ENCODE measurements at places on chromosomes 3 and 15. TPM values are rescaled to one million over a fixed set of nuclear protein-coding genes. Genes with fewer than 3 reads are reported as not detected.

Gene MESD
- 10.0 TPM for total RNA-seq

GRCh38 chr3:191391861-191392808, 61.8 kb upstream of the UTS2B start:
- no peak overlapping the region for H3K4me3 ChIP-seq
- no peak for DNase-seq
- H3K27ac ChIP-seq, result peak overlapping the region; percentile 2
- H3K27me3 ChIP-seq, result no peaks in the 10 kb centered on the region

Gene UBAP1L
- total RNA-seq, result 0.28 TPM

DNA sequence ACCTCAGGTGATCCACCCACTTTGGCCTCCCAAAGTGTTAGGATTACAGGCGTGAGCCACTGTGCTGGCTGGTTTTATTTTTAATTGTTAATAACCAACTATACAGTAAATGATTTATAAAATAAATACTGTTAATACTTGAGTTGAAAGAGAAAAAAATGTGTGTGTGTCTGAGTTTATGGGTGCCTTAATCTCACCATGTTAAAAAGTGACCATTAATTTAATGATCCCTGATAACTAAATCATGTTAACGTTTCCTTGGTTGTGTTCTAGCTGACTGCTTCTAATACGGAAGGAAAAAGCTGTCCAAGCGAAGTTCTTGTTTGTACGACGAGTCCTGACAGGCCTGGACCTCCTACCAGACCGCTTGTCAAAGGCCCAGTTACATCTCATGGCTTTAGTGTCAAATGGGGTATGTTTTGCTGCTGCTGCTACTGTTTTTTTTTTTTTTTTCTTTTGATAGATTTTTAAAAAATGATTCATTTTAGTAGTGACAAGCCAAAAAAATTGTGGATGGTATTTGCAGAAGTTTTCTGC, 113.5 kb downstream of the GHSR start:
- DNase-seq, result no peak
- H3K4me1 ChIP-seq, result no peaks in the 10 kb centered on the region
- H3K27me3 ChIP-seq, result no peaks in the 10 kb centered on the region
- no peak overlapping the region for H3K4me3 ChIP-seq
- no peak overlapping the region for H3K27ac ChIP-seq

DNA sequence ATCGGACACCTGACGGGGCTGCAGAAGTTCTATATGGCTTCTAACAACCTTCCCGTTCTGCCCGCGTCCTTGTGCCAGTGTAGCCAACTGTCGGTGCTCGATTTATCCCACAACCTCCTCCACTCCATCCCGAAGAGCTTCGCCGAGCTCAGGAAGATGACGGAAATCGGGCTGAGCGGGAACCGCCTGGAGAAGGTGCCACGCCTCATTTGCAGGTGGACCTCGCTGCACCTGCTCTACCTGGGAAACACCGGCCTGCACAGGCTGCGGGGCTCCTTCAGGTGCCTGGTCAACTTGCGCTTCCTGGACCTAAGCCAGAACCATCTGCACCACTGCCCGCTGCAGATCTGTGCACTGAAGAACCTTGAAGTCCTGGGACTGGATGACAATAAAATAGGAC, 9.8 kb upstream of the LRRC34 start:
- H3K4me1 ChIP-seq, result peaks cover 3% of the 10 kb centered on the region
- no peak for DNase-seq
- no peak overlapping the region for H3K27ac ChIP-seq
- H3K4me3 ChIP-seq, result no peak overlapping the region
- H3K36me3 ChIP-seq, result no peaks in the 10 kb centered on the region

- no peak for DNase-seq
- no peaks in the 10 kb centered on the region for H3K36me3 ChIP-seq
- no peaks in the 10 kb centered on the region for H3K4me1 ChIP-seq
- H3K27me3 ChIP-seq, result no peaks in the 10 kb centered on the region
Measured at GRCh38 chr3:5001805-5002173, 22.6 kb downstream of the BHLHE40 start.

Gene RAB5A
- 46.4 TPM for total RNA-seq

- peaks cover 33% of the 10 kb centered on the region for H3K4me1 ChIP-seq
- no peaks in the 10 kb centered on the region for H3K27me3 ChIP-seq
- no peak overlapping the region for H3K27ac ChIP-seq
- no peak overlapping the region for H3K4me3 ChIP-seq
- H3K36me3 ChIP-seq, result no peaks in the 10 kb centered on the region
Measured at GRCh38 chr3:54966979-54967378, 39.1 kb upstream of the LRTM1 start.

GRCh38 chr3:137769322-137770065, 5.4 kb downstream of the SOX14 start:
- H3K4me3 ChIP-seq, result no peak overlapping the region
- no peaks in the 10 kb centered on the region for H3K4me1 ChIP-seq
- H3K27ac ChIP-seq, result no peak overlapping the region

GRCh38 chr3:184351511-184352148, 9.8 kb downstream of the CLCN2 start:
- H3K4me3 ChIP-seq, result no peak overlapping the region
- DNase-seq, result no peak
- peaks cover 1% of the 10 kb centered on the region for H3K4me1 ChIP-seq
- no peak overlapping the region for H3K27ac ChIP-seq
- H3K36me3 ChIP-seq, result peaks cover 20% of the 10 kb centered on the region
- no peaks in the 10 kb centered on the region for H3K27me3 ChIP-seq

GRCh38 chr3:194028434-194029004, 107.4 kb upstream of the HES1 start:
- no peak overlapping the region for H3K4me3 ChIP-seq
- H3K27ac ChIP-seq, result no peak overlapping the region
- peaks cover 37% of the 10 kb centered on the region for H3K27me3 ChIP-seq

- H3K27ac ChIP-seq, result no peak overlapping the region
- peaks cover 4% of the 10 kb centered on the region for H3K4me1 ChIP-seq
- H3K27me3 ChIP-seq, result no peaks in the 10 kb centered on the region
- H3K4me3 ChIP-seq, result no peak overlapping the region
Measured at GRCh38 chr3:133934996-133935842, 39.5 kb upstream of the RAB6B start.

DNA sequence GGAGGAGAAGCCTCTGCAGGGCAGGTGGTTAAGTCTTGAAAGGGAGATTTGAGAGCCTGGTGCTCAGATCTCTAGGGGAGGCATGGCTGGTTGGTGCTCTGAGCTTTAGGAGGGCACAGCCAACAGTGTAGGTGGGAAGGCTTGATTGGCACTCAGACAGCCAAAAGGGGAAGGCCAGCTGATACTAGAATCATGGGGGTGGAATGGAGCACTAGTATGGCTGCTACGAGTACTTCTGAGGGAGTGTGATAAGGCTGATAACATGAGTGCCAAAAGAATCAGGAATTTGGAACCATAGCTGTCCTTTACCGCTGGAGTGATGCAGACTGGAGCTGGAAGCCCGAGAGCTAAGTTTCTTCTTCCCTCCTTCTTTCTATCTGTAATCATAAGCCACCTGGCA, 184.6 kb upstream of the TBC1D5 start:
- no peaks in the 10 kb centered on the region for H3K27me3 ChIP-seq
- DNase-seq, result no peak
- no peaks in the 10 kb centered on the region for H3K36me3 ChIP-seq

DNA sequence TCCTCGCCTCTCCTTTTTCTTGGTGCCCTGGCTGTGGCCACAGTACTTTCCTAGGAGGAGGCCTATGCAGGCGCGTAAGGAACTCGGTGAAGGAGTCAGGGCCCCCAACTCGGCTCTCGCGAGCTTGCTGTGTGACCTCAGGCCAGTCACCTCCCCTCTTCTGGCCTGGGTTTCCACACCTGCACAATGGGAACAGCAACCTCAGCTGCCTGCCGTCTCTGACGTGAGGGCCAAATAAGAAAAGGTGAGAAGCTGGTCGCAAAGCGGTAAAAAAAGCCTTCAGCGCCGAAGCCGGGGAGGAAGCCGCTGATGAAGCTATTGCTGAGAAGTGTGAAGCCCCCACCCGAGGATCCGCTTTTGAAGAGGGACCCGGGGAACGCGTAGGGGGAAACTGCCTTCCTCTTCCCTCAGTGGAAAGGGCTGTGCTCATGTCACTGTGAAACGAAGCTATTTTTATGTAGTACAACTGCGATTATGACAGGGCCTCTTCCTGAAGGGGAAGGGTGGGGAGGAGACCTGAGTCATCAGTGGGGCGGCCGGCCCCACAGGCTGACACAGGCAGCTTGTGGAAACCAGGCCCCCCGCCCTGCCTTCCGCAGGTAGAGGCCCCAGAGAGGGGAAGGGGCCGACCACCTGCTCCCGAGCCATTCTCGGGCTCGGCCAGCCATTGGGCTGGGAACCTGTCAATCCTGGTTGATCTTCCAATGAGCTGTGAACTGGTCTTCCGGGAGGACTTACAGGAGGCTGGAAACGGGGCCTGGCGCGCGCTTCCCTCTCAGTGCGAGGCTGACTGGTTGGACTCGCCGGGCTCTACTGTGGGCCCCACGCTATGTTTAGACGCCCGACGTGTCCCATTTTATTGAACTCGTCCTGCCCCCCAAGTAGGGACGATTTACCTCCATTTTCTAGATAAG, 18.0 kb upstream of the ANKDD1A start:
- no peaks in the 10 kb centered on the region for H3K27me3 ChIP-seq
- no peak overlapping the region for H3K4me3 ChIP-seq
- peaks cover 40% of the 10 kb centered on the region for H3K4me1 ChIP-seq
- DNase-seq, result peak; percentile 93
- no peaks in the 10 kb centered on the region for H3K36me3 ChIP-seq

- no peak overlapping the region for H3K27ac ChIP-seq
- no peaks in the 10 kb centered on the region for H3K27me3 ChIP-seq
- H3K36me3 ChIP-seq, result no peaks in the 10 kb centered on the region
- no peak for DNase-seq
Measured at GRCh38 chr3:126961791-126962461, 21.0 kb upstream of the PLXNA1 start.

Gene TGM5
- total RNA-seq, result not detected

DNA sequence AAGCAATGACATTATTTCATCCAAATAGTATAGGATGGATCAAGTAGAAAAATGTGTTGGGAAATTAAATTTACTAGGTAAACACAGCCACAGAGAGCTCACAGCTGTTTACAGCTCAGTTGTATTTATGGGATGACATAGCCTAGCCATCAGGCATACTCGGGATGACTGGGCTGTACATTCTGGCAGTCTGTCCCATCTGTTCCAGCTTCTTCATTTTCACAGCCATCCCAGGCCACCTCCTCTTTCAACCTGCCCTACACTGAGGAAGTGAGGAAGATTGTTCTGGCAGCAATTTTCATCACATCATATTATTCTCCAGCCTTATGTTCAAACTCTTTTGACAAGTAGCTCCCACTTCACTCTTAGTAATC, 98.4 kb upstream of the PFN2 start:
- H3K4me3 ChIP-seq, result no peak overlapping the region
- no peaks in the 10 kb centered on the region for H3K36me3 ChIP-seq
- H3K27ac ChIP-seq, result no peak overlapping the region
- peak; percentile 48 for DNase-seq
- H3K4me1 ChIP-seq, result peaks cover 5% of the 10 kb centered on the region
- H3K27me3 ChIP-seq, result peaks cover 2% of the 10 kb centered on the region

- H3K27ac ChIP-seq, result no peak overlapping the region
- H3K36me3 ChIP-seq, result no peaks in the 10 kb centered on the region
- no peak overlapping the region for H3K4me3 ChIP-seq
- H3K4me1 ChIP-seq, result peaks cover 1% of the 10 kb centered on the region
Measured at GRCh38 chr3:101228441-101228840, 91.9 kb downstream of the IMPG2 start.

DNA sequence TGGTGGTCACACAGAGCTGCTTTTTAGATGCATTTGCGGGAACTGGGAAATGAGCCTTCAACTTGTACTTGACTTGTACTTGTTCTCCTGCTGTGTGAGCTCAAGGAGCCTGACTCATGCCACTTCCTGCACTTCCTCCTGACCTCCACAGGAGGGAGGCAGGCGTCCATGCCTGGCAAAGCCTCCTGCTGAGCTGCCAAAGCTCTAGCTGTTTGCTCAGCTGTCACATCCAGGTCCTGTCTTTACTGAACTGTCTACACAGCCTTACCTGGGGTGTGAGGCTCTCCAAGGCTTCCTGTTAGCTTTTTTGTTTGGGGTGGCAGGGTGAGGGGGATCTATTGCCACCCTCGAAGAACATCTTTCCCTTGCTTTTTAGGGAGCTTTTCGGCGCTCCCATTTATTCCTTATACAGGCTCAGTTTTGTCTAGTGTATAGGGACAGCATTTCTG, 6.4 kb downstream of the THPO start:
- no peak overlapping the region for H3K4me3 ChIP-seq
- DNase-seq, result peak; percentile 89
- H3K27me3 ChIP-seq, result peaks cover 25% of the 10 kb centered on the region
- peaks cover 11% of the 10 kb centered on the region for H3K36me3 ChIP-seq
- peaks cover 6% of the 10 kb centered on the region for H3K4me1 ChIP-seq
- no peak overlapping the region for H3K27ac ChIP-seq

DNA sequence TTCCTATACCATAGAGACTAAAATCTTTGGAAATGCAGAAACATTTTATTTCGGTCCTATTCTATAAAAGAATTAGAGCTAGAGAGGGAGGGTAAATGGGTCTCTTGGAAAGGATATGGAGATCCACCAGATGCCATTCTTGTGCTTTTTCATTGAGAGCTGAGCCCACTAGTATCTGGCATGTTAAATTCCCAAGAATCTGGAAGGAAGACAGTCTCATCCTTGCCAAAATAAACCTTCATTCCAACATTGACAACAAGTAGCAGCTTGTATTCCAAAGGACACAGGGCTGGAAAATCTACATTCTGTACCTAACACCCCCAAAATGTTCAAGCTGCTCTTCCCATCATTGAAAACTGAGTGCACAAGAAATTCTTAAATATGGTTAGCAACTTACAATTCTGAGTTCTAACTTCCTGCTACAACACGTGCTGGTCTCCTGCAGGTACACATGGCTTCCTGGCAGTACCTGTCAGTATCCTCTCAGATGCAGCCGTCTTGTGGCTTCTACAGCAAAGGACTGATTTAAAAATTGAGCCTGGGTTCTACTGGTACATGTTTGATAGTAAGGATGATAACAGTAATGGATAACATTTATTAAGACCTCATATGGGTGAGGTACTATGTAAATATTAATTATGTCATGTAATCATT, 348.1 kb downstream of the SV2B start:
- no peaks in the 10 kb centered on the region for H3K36me3 ChIP-seq
- no peak overlapping the region for H3K4me3 ChIP-seq
- H3K4me1 ChIP-seq, result no peaks in the 10 kb centered on the region
- DNase-seq, result no peak
- H3K27me3 ChIP-seq, result no peaks in the 10 kb centered on the region

DNA sequence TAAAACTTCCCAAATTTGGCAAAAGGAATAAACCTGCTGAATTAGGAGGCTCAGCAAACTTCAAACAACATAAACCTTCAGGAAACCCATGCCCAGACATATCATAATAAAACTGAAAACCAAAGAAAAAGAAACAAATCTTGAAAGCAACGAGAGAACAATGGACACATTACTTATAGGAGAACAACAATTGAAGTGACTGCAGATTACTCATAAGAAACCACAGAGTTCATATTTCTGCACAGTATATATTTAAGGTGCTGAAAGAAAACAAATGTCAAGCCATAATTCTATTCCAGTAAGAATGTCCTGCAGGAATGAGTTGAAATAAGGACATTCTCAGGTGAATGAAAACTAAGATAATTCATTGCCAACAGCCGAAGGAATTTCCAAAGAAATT, 80.8 kb upstream of the PROK2 start:
- H3K27me3 ChIP-seq, result peaks cover 10% of the 10 kb centered on the region
- no peak for DNase-seq
- H3K27ac ChIP-seq, result no peak overlapping the region
- H3K36me3 ChIP-seq, result no peaks in the 10 kb centered on the region
- no peak overlapping the region for H3K4me3 ChIP-seq
- H3K4me1 ChIP-seq, result no peaks in the 10 kb centered on the region

Gene EBLN2
- total RNA-seq, result 6.4 TPM

Gene PFKFB4
- 16.1 TPM for total RNA-seq

Gene BLM
- total RNA-seq, result 6.5 TPM

- H3K4me1 ChIP-seq, result no peaks in the 10 kb centered on the region
- no peaks in the 10 kb centered on the region for H3K36me3 ChIP-seq
- H3K27ac ChIP-seq, result no peak overlapping the region
- no peaks in the 10 kb centered on the region for H3K27me3 ChIP-seq
- H3K4me3 ChIP-seq, result no peak overlapping the region
Measured at GRCh38 chr3:19348941-19349564, 200.7 kb downstream of the KCNH8 start.

Measured in IMR-90 (cell line).